WERI-Rb-1 (cell line): ENCODE measurements at places on chromosomes 16 and 17.

DNA sequence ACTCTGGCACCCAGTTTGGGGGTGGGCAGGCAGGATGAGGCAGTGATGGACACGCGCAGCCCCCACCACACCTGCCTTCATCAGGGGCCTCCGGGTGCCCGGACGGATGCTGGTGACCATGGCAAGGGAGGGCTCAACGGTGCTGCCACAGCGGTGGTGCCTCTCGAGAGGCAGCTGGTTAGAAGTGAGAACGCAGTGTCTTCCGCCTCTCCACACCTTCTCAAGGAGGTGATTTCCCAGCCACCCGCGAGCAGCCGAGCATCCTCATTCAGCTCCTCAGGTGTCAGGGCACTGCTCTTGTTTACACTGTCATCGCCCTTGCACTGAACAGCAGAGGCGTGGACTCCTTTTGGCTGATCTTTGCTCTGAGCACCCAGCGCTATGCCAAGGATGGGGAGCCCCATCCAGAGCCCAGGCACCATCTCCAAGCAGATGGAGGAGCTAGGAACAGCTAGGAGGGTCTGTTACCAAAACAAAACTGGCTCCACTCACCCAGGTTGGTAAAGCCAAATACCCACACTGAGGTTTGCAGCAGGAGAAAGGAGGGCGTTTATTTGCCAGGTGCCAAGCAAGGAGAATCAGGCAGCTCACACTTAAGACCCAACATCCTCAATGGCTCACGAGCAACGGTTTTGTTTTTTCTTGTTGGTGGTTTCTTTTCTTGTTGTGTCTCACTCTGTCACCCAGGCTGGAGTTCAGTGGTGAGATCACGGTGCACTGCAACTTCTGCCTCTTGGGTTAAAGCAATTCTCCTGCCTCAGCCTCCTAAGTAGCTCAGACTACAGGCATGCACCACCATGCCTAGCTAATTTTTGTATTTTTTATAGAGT, 174.3 kb upstream of the TNRC6C start:
- no peak for DNase-seq

DNA sequence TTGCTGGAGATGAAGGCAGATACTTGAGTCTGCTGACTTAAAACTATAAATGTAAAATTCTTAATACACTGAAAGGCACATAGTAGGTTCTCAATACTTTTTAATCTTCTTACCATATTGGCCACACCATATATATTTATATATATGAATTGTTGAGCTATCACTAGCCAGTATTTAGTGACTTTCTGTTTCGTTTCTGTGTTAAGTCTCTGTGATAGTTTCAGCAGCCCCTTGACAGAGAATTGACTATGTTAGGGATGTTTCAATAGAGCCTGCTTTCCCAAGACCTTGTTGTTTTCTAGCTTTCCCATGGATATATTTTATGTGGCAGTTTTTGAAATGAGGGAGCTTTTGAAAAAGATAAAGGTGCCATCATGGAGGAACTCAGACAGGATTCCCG, 206.5 kb upstream of the GOT2 start:
- no peak for DNase-seq

DNA sequence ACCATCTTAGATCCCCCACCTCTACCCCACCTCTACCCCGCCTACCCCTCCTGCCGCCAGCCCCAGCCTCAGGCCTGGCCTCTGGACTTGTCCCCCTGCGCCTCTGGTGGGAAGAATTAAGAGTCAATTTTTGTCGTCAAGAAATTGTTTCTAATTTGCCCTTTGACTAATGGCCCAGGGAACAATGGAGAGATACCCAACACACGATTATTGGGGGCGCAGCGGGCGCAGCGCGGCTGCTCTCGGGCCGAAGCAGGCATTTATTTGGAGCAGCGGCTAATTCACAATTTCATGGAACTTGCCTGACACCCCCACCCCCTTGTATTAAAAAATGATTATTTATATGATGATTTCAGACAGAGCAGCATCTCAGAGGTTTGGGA, 4.4 kb upstream of the BAHCC1 start:
- no peak for DNase-seq

DNA sequence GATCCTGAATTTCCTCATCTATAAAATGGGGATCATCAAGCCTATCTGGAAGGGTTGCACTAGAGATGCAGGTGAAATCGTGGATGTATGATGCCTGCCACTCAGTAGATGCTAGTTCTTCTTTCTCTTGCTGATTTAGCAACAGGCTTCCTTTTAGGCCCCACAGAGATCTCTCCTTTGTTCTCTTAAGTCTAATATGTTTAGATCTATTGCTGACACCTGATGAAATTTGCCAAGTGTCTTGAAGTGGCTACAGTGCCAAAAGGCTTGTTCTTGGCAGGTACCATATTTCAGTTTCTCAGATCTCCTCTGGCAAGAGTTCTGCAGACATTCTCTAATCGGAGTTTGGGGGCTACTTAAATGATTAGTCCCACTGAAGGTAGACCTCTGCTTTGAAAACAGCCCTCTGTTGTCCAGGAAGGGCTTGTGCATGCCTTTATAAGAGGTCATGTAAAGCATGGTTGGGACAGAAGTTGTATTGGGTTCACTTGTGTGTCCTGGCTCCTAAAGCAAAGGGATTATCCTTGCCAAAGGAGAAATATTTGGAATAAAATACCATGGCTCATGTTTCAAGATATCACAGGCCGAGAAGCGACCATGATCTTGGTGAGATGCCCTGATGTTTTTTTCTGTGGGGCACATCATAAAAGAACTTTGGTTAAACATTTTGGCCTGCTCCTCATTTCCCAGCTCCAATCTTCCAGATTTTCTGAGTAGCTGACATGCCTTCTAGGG, 234.0 kb downstream of the MSI2 start:
- no peak for DNase-seq

GRCh38 chr16:65624666-65625065, 502.8 kb upstream of the CDH11 start:
- no peak for DNase-seq
